ENCODE measurements at places on chromosomes 5 and 9.

DNA sequence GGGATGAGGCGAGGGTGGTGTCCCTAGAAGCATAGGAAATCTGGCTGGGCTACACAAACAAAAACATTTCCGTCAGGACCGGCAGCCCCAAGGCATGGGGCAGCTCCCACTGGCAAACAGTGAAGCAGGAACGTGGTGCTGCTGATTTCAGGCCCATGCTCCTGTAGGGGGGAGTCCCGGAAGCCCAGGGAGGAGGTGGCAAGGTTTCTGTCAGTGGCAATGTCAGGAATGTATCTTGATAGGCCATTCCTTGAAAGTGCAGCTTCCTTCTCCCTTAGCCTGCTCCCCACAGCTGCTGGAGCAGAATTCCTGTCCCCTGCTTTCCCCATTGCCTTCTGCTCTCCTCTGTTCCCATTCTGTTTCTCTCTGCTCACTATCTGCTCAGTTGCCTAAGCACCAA is 42.4 kb downstream of the MRRF start:
- DNase-seq = no peak

GRCh38 chr9:109906766-109907382 is 126.9 kb downstream of the PALM2AKAP2 start:
- no peak for DNase-seq

DNA sequence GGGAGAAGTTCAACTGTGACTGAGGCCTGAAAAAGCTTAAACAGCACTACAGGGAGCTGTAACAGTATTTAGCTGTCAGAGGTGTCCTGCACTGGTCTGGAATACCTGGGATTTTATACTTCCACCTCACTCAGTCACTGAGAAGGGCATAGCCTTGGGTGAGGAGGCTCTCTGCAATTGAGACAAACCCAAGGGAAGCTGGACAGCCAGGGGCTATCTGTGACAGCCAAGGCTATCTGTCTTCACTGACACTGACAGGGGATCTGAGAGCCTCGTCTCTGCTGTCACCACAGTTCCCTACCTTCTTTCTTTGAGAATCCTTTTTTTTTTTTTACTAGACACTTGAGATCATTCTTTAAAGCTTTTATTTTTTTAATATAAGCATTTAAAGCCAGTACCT is 356.2 kb upstream of the CD180 start:
- no peak for DNase-seq

GRCh38 chr9:106891286-106891685 is 28.3 kb downstream of the ZNF462 start:
- no peak for DNase-seq

GRCh38 chr9:113690055-113690740 is 185.9 kb upstream of the ZNF618 start:
- no peak for DNase-seq

- DNase-seq = no peak
These were observed 757 bp downstream of the FXN start for GRCh38 chr9:69036309-69036708.

Data from stimulated activated CD8-positive, alpha-beta memory T cell treated with anti-CD3 and anti-CD28 coated beads, Interleukin-15, amount 100 ng/mL, for 4 hours (primary cell).